ENCODE measurements at places on chromosomes 11 and 22.
A peak's percentile ranks its signal among the peaks of the same experiment; 100 is the strongest.

GRCh38 chr11:63760487-63761079 lies 8.0 kb downstream of the ZFTA start:
- DNase-seq = no peak

DNA sequence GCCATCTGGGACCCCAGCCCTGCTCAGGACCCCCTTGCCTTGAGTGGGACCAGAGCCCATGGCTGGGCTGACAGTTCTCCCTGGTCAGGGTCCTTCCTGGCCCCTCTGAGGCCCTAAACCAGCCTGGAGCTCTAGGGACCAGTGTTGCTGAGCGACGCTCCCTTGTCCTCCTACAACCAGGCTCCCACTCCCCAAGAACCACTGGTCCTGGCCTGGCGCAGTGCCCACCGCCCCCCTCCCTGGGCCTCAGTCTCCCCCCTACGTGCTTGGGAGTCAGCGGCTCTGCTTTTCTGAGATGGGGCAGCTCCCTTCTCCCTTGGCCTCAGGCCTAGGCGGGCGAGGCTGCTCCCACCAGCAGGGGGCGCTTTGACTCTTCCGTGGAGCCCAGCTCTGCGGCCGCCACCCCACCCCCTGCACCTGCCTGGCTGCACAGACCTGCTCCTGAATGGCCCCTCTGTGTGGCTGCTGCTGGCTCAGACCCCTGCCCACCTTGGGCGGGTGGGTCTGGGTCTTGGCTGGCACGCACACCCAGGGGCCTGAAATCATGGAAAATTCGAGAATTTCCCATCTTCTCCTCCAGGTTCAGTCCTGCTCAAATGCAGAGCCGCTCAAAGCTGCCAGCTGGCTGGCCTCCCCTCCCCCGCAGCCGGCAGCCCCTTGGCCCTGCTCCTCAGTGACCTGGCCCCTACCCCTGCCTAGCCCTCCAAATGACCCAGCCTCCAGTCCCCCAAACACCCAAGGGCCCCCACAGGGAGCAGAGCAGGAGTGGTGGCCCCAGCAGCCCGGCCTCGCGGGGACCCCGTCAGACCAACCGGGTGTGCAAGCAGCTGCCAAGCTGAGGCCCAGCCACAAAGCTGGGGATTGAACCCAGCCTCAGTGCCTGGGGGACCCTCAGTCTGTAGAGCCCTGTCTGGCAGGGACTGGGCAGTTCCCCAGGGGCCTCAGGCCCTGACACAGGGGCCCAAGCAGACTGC lies 9.1 kb downstream of the PRR33 start:
- DNase-seq = peak; percentile 90

DNA sequence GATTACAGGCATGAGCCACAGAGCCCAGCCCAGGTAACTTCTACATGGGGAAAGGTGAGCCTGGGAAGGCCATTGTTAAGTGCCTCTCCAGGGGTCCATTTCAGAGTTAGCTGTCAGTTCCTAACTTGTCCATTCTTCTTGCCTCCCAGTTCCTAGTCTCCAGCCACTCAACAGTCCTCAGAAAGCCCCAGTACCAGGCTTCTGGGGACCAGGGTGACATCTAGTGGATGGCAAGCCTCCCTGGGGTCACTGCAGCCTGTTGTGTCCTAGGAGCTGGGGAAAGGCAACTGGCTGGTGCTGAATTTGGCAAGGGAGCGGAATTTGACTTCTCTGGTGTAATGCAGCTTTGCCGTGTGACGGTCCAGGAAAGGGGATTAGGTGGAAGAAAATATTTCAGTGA lies 2.1 kb downstream of the LGALS12 start:
- DNase-seq = peak; percentile 15

GRCh38 chr22:45238957-45239680 lies 1.6 kb downstream of the KIAA0930 start:
- DNase-seq = no peak

GRCh38 chr22:46902998-46903916 lies 140.8 kb downstream of the TBC1D22A start:
- DNase-seq = no peak

- no peak for DNase-seq
These were observed 114.7 kb downstream of the BUD13 start for GRCh38 chr11:116657842-116658825.

Measured in natural killer cell (primary cell).